ENCODE measurements at places on chromosomes 6 and 20. TPM values are rescaled to one million over a fixed set of nuclear protein-coding genes. Genes with fewer than 3 reads are reported as not detected.

Gene PDYN
- total RNA-seq = not detected

Gene CHRNA4
- total RNA-seq = not detected

Gene AKAP7
- total RNA-seq = 5.6 TPM

Gene ADNP
- 35.7 TPM for total RNA-seq

Gene MDN1
- total RNA-seq = 32.5 TPM

All from uterine smooth muscle cell (primary cell).